ENCODE measurements at places on chromosomes 5 and 9.

DNA sequence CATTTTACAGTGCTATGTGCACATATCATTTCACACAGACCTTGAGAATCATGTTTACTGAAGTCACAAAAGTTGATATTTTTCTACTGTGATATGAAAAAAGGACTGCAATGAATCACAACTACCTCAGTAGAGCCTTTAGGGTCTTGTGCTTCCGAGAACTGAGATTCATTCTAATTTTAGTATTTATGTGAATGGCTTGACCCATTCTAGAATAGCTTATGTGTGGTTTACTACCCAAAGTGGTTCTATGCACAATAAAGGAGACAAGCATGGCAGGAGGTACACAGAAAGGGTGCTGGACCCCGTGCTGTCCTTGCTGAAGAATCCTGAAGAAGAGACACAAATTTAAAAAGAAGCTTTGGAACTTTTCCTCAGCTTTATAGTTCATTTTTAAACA, 28.2 kb downstream of the MEF2C start:
- DNase-seq = no peak

GRCh38 chr5:74304536-74304935, 336.0 kb downstream of the ENC1 start:
- no peak for DNase-seq

DNA sequence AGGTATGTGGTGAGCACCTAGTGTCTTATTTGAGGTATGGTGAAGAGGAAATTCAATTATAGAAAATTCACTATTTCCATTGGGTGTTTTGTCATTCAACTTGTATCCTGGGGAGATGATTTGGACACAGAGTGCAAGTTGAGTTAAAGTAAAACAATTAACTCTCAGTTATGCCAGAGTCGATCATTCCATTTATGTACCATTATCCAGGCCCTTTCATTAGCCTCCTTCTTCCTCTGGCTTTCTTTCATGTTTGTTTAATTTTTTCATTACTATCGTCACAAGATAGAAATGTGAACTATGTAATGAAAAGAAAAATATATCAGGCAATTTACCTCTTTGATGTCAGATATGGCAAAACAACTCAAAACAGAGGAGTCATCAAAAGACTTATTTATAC, 1347.2 kb upstream of the NUDT12 start:
- no peak for DNase-seq

DNA sequence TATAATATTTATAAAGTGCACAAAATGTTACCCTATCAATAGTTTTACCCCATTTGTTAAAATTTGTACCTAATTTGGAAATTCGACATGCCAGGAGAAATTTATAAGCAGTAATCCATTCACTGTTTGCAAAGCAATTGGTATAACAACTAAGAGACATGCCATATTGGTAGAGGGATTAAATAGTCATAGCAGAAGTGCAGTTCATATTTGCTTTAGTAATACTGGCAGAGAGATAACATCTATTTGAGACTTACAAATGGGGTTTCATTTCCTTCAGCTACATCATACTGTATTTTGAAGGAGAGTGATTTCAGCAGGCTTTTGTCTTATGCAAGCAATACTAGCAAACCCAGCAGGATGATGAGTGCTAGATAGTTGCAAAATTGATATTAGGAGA, 610.4 kb upstream of the CDH10 start:
- DNase-seq = no peak

DNA sequence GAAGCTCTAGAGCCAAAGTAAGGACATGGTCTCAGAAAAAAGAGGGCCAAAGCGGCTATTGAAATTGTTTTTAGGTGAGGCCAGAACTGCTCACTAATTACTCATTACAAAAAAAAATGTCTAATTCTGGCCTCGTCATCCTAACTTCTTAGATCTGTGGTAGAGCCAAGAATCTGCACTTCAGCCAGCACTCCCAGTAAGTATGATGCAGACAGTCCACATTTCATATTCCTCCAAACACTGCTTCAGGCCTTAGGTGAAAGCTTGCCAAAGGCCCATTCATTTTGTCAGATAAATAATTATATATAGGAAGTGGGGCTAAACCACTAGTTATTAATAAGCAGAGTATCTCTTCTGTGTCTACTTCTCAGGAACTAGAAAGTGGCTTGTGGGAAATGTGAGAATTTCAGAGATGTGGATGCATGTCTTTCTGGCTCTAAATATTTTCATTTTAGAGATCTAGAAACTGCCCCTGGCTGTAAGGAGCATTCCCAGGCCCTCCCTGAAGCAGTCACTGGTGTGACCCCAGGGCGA, 554.0 kb downstream of the TLE4 start:
- DNase-seq = no peak

DNA sequence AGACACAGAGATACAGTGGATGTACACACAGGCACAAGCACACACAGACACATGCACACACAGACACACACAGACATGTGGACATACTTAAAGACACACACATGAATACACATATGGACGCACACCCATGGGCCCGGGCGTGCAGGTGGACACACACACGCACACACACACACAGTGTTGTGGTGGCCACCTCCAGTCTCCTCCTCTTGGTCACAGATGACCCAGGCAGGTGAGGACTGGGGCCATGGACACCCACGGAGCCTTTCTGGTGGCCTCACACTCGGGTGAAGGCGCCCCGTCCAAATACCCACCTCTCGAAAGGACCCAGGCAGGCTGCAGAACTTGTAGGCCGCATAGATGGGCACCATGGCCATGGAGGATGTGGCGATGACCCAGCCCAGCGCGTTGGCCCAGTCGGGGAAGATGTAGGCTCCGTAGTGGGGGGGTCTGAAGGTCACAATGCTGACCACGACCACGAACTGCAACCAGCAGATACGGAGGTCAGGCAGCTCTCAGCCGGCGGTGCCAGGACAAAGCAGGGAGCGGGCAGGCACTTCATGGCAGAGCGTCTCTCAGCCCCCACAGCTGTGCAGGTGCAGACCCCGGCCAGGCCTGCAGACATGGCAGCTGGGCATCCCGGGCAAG, 42.5 kb downstream of the SLC6A3 start:
- DNase-seq = no peak

DNA sequence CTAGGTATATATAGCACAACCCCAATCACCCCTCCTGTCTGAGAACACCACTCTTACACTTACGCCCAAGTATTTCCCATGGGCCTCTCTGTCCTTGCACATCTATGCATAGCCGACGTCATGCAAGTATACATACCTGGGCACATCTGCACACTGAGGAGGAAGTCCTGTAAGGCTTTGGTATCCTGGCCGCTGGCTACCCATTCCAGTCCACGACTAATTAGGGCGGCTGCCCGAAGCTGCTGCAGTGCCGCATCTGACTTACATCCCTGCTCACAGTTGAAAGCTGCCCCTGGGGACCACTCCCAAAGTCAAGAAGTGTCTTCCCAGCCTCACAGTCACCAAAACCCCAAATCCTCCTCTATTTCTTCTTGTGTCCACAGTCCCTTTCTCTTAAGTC, 2.4 kb upstream of the VCP start:
- DNase-seq = no peak

GRCh38 chr5:64292611-64293215, 127.1 kb downstream of the RNF180 start:
- DNase-seq = no peak

DNA sequence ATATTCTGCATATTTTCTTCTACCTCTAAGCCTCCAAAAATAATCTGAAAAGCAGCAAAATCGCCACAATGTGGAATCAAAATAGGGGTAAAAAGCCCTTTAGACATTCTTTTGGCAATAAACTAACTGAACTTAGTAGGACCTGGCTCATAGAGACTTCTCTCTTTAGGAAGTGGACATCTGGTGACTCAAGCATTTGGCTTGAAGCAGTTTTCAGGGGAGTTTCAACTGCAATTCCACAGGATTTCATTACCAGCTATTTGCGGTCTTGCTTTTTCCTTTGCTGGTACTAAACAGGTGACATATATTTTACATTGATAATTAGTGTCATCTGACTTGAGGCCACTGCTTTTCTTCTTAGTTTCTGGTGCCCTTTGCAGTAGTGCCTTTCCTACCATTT, 173.2 kb upstream of the FBN2 start:
- DNase-seq = no peak

- no peak for DNase-seq
These were observed 125.3 kb upstream of the RASEF start for GRCh38 chr9:83188277-83188676.

GRCh38 chr5:15499528-15500324, at the start of gene FBXL7:
TSS of gene FBXL7 (plus strand) at chr5:15500180.
- DNase-seq = no peak

GRCh38 chr5:90854169-90854568, 295.6 kb downstream of the ADGRV1 start:
- peak; percentile 42 for DNase-seq

DNA sequence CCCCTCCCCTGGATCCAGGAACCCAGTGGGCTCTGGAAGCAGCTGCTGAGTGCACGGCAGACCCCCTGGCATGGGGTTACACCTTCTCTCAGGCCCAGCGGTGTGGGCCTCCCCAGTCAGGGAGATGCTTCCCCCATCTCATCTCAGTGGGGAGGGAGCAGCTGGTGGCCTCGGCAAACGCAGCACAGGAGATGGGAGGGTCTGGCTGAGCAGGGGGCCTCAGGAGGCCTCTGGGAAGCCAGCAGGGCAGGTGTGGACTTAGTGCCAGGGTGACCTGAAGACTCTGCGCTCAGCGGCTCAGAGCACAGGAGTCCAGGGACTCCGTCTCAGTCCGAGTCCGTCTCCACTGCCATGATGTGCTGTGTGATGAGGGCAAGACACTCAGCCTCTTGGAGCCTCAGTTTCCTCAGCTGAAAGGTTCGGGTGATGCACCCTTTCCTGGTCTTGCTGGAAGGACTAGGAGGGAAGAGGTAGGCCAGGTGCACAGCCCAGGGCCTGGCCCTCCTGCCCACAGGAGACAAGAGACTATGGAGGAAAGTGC, 100.6 kb downstream of the GTF3C4 start:
- no peak for DNase-seq

- DNase-seq = no peak
These were observed 5.8 kb upstream of the MEF2C start for GRCh38 chr5:88888848-88889188.

DNA sequence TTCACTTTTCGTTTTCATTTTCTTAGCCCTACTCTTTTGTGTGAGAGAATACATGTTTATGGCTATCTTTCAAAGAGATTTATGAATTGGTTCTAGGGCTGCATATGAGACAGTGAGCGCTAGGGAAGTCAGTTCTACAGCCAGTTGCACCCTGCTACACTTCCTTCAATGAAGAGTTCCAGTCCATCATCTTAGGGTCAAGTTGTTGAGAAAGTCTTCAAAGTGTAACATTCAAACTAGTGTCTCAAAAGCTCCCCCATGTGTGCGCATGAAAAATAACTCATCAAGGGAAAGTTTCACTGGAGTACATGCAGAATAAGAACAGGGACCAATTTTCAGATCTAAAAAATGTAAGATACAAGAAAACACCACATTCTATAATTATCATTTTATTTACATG, 317.2 kb downstream of the DEPDC1B start:
- peak; percentile 10 for DNase-seq

DNA sequence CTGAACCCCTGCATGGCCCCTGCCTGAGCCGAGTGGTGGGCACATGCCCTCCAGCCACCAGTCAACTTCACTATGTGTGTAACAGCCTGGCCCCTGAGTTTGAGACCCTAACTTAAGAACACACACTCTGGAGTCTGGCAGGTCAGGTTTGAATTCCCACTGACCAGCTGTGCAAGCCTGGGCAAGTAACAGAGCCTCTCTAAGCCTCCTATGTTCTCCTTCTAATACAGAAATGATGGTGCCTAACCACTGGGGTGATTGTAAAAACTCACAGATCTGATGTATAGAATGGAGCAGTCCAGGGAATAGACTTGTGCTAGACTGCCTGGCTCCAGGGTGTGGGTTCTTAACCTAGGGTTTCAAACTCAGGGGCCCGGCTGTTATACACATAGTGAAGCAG, 16.7 kb upstream of the AKNA start:
- no peak for DNase-seq

Measured in GDM1 (cell line).